Stimulated activated CD4-positive, alpha-beta T cell treated with anti-CD3 and anti-CD28 coated beads, Interleukin-4, amount 100 ng/mL, for 1 hour (primary cell): ENCODE measurements at places on chromosomes 16 and 17.
A peak's percentile ranks its signal among the peaks of the same experiment; 100 is the strongest.

DNA sequence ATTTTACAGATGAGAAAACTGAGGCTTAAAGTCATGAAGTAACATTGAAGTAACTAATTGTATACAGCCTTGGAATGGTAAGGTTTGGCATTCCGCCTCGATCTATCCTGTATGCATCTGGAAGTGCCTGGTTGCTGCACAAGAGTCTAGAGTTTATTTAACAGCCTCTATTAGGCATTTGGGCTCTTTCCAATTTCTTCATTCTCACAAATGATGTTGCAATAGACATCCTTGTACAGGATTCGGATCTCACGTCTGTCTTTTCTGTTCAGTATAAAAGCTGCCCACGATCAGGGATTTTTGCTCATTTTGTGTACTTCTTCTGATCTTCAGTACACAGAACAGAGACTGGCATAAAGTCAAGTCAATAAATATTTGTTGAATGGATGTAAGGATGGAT is 100.5 kb downstream of the AIPL1 start:
- DNase-seq = no peak

DNA sequence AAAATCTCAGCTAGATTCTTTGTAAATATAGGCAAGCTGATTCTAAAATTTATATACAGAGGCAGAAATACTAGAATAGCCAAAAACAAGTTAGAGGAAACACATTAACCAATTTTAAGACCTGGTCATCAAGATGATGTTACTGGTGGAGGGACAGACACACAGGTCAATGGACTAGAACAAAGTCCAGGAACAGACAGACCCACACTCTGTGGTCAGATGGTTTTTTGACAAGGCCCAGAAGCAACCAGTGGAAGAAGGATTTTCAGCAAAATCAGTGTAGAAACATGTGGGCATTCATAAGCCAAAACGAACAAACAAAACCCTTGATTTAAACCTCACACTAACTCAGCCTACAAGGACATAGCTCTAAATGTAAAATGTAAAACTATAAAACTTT is 99.7 kb upstream of the METRNL start:
- no peak for DNase-seq

DNA sequence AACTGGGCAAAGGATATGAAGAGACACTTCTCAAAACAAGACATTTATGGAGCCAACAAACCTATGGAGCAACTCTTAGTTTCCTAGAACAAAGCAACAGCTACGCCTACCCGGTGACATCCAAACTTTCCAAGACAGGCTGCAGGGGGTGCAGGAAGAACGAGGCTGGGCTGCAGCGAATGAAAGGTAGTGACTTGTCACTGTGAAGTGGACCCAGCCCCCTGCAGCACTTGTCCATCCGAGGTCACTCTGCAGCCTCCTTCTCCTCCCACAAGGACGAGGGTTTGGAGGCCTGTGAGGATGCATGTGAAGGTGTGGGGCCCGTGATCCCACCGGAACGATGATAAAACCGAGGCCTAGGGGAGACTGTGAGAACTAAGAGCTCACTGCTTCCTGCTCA is 192.6 kb upstream of the RPL38 start:
- DNase-seq = no peak

GRCh38 chr16:50011707-50012106 is 13.3 kb upstream of the CNEP1R1 start:
- DNase-seq = no peak

DNA sequence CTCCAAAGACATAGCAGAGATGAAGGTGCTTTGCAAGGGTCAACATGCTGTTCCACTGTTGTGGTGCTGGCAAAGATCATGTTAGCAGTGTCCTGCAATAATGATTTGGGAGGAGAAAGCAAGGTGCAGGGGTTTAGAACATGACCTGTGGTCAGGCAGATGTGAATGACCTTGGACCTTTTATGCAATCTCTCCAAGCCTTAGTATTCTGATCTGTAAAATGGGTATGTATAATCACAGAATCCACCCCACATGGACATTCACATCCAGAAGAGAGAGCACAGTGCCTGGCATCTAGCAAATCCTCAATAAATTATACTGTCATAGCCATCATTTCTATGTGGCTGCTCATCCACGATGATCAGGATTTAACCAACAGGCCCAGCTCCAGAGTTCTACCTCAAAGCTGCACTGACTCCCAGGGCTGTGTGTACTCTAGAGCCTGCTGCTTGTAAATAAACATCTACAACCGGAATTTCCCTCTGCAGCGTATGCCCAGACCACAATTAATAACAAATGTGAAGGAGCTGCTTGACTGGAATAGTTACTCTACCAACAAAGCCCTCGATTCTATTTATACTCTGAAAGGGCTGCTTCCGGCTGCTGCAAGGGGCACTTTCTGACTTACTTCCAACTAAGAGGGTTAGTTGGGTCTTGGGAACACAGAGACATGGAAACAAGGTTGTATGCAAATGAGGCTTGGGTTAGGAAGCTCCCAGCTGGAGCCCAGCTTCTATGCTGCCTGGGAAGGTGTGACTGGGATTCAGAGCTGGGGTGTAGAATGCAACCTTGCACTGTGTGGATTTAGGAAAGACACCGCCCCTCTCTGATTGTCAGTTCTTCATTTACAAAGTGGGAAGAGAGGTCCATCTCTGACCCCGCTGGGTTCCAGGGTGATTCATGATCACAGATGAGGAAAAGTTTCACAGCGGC is 265.2 kb downstream of the XYLT1 start:
- DNase-seq = no peak

DNA sequence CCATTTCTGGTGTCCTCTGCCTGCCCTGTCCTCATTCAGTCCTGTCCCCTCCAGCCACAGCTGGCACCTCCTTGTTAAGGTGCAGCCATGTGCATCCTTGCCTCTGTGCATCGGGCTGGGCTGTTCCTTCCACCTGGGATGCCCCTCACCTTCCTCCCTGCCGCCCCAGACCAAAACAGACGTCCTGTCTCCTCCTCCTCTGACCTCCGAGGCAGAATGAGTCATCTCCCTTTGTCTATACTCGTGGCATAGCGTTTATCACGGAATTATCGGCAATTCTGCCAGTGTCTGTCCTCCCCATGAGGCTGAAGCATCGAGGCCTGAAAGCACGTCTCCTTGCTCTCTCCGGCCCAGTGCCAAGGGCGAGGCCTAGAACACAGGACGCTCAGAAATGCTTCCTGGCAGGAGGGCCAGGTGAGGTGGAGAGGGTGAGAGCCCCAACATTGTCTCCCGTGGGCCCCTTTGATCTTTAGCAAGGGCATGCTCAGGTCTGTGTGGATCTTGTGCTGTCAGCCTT is 4.6 kb downstream of the RAI1 start:
- DNase-seq = no peak

DNA sequence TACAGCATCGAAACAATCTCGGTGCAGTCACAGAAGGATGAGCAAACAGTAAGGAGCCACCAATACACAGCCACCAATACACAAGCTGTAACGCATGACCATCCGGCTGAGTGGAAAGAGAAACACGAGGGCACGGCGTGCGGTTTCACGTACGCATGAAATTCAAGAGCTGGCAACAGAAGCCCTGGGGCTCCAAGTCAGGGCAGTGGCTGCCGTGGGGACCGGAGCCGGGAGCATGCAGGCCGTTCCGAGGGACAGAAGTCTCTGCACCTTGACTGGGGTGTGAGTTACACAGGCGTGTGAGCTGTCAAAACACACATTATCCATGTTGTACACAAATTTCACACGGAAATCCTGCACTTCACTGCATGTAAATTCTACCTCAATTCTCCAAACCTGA is 50.6 kb upstream of the METRNL start:
- no peak for DNase-seq

GRCh38 chr16:2152695-2153506 is 2.7 kb upstream of the TRAF7 start:
- peak; percentile 52 for DNase-seq

GRCh38 chr17:49928126-49928800 is 40.7 kb upstream of the DLX4 start:
- no peak for DNase-seq

DNA sequence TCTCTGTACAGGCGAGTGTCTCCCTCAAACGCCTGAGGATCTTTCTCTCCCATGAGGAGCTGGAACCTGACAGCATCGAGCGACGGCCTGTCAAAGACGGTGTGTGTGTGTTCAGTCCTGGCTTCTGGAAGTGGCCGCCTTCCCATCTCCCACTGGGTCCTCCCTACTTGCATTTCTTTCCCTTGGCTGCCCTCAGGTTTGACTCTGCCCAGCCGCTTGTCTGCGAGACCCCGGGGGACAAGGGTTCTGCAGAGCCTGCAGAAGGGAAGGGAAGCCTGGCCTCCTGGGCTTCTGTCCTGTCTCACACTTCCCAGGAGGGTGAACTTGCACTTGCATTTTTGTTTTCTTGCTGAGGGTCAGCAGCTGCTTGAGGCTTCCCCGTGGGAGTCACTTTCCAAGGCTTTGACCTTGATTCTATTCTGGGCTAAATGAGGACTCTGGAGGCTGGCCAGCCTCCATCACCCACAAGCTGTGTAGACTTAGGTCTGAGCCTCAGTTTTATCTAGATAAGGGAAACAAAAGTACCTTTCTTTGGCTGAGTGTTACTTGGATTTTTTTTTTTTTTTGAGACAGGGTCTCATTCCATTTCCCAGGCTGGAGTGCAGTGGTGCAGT is 122.3 kb downstream of the ABCC1 start:
- DNase-seq = no peak

- DNase-seq = no peak
Observed at GRCh38 chr16:19379838-19380237, 37.8 kb upstream of the TMC5 start.

- no peak for DNase-seq
Observed at GRCh38 chr16:4489030-4489429, 12.8 kb downstream of the HMOX2 start.

DNA sequence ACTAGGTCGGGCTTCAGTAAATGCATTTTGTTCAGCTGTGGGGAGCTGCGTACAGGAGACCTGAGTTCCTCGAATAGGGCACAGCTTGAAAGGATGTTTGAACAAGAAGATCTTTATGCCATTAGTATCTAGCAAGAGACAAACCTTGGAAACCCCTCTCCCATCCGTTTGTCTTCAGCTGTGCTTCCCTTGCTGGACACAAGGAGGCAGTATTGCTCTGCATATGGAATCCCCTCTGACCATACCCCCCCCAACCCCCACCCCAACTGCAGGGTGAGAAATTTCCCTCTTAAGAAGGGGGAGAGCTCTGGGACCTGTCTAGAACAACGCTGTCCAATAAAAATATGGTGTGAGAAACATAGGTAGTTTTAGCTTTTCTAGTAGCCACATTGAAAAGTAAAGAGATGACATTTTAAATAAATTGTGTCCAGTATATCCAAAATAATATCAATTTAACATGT is 1.6 kb downstream of the MRM1 start:
- DNase-seq = peak; percentile 64

GRCh38 chr17:78774453-78774852 is 7.6 kb downstream of the CYTH1 start:
- DNase-seq = no peak

- no peak for DNase-seq
Observed at GRCh38 chr16:81313701-81314602, 810 bp upstream of the GAN start.

DNA sequence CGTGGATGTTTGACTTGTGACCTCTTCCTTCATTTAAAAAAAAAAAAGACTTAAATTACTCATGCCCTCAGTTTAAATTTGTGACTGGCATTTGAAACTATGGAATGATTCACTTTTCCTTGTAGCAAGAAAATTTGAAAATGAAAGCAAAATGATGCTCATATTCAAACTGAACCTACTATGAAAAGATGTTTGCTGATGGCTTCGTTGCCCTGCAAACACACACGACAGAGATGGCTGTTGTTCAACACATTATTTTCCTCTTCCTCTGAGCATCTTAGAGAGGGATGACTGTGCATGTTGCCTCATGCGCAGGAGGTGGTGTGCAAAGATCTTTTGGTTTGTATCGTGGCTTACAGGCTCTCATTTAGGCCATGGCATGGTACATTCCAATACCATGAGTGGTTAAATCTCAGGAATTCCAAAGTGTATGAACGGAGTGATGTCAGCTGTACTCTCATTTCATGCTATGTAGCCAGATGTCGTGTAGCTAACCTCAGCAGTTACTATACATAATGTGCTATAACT is 164.5 kb downstream of the PRKCA start:
- peak; percentile 46 for DNase-seq

- peak; percentile 85 for DNase-seq
Observed at GRCh38 chr16:87636050-87636684, 33.9 kb downstream of the JPH3 start.

GRCh38 chr17:64152428-64153125 is 22.6 kb upstream of the ERN1 start:
- no peak for DNase-seq

DNA sequence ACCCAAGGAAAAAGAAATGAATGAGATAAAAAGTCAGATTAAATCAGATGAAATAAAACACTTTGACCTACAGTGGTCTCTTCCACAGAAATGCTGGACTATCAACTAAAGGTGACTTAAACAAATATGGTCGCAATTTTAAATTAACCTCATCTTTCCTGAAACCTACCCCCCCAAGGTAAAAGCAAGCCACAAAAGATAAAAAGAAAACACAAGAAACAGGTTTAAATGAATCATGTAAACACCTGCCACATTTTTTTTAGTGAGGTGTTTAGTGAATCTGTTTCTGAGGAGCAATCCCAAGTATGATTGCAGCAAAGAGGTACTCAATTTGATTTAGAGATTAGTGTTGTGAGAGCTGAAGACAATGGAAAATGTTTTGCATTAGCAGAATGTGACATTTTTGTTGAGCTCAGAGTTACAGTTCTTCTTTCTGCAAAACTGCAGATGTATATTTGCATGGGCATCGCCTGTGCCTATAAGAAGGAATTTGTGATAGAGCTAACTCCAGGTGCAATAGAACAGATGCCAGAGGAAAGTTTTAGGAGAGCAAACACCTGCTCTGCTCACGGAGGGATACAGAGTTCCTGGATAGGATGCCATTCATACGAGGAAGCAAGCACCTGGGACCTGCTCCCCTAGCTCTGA is 3.4 kb upstream of the MMD start:
- no peak for DNase-seq

GRCh38 chr17:66221343-66221742 is 7.9 kb downstream of the APOH start:
- DNase-seq = no peak

GRCh38 chr16:71676236-71676635 is 48.3 kb downstream of the PHLPP2 start:
- DNase-seq = no peak

- peak; percentile 36 for DNase-seq
Observed at GRCh38 chr17:76452127-76452659, 759 bp downstream of the UBE2O start.

GRCh38 chr16:69823831-69824563 is 61.9 kb downstream of the WWP2 start:
- DNase-seq = no peak

DNA sequence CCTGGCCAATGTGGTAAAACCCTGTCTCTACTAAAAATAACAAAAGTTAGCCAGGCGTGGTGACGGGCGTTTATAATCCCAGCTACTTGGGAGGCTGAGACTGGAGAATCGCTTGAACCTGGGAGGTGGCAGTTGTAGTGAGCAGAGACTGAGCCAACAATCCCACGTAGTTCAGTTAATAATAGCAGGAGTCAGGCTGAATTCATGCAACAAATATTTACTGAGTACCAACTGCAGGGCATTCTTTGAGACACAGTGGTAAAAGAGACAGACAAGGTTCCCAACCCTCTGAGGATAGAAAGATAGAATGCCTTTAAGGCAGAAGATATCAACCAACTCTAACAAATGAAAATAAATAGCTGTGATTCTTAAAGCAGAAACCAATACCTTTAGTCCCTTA is 39.1 kb downstream of the SPOP start:
- no peak for DNase-seq
